Fibroblast of pulmonary artery (primary cell): ENCODE measurements at places on chromosomes 11 and 22.

- DNase-seq = no peak
These were observed 8.2 kb upstream of the LAYN start for GRCh38 chr11:111532365-111532709.

GRCh38 chr11:4881188-4881587 is 512 bp upstream of the OR51T1 start:
- DNase-seq = no peak

DNA sequence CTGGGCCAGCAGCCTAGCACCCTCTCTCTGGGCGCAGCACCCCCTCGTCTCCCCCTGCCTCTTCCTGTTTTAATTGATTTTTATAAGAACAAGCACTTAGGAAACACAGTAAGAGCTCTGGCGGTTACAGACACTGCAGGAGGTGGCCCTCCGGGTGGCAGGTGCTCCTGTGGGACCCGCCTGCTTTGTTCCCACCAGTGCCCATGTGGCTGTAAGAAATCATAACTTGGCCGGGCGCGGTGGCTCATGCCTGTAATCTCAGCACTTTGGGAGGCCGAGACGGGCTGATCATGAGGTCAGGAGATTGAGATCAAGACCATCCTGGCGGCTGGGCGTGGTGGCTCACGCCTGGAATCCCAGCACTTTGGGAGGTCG is 18.4 kb downstream of the TSPAN4 start:
- DNase-seq = no peak

DNA sequence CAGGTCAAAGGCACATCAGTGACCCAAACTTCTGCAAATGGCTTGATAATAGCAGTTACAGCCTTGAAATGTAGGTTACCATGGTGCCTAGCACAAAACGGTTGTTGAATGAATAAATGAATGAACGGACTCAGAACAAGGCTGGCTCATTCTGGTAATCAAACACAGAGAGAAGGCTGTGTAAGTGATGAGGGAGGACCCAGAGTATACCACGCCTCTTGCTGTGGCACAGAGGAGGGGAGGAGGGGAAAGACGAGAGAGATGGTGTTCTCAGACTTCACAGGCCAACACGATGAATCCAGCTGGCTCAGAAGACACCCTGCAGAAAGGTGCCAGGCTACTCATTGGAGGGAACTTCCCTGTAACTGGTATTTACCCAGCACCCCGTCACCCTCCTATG is 38.3 kb downstream of the PC start:
- DNase-seq = no peak

- DNase-seq = peak; percentile 43
These were observed 630 bp downstream of the PIK3IP1 start for GRCh38 chr22:31291481-31292235.

- peak; percentile 0 for DNase-seq
These were observed 21.3 kb downstream of the OR51F1 start for GRCh38 chr11:4748438-4748837.

GRCh38 chr11:74235121-74235520 is 64.0 kb downstream of the PPME1 start:
- no peak for DNase-seq

GRCh38 chr11:101458161-101458560 is 125.6 kb downstream of the TRPC6 start:
- DNase-seq = peak; percentile 11

GRCh38 chr11:59221441-59221840 is 8.7 kb upstream of the MPEG1 start:
- peak; percentile 83 for DNase-seq

- DNase-seq = no peak
These were observed 8.5 kb downstream of the RAB3IL1 start for GRCh38 chr11:61908730-61909316.

- no peak for DNase-seq
These were observed 3.8 kb downstream of the TMPRSS13 start for GRCh38 chr11:117925198-117925925.

DNA sequence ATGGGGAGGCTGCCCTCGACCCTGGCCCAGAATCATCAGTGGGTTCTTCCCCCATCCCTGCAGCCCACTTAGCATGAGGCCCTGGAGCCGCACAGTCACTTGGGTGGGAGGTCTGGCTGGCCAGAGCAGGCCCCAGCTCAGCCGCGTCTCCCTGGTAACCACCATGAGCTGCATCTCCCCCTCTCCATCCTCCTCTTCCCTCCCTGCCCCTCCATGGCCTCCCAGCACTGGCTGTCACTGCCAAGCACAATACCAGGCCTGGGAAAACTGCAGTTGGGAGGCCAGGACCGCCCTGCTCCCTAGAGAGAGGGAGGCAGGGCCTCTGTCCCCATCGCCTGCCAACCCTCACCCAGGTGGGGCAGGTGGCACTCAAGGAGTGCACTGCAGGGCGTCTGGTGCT is 8.0 kb downstream of the CSDC2 start:
- DNase-seq = no peak

GRCh38 chr11:63530021-63530420 is 6.6 kb upstream of the PLAAT4 start:
- DNase-seq = no peak

GRCh38 chr11:89405629-89406028 is 85.5 kb downstream of the NOX4 start:
- peak; percentile 52 for DNase-seq

- DNase-seq = no peak
These were observed 65.1 kb upstream of the RASD2 start for GRCh38 chr22:35475545-35475944.

DNA sequence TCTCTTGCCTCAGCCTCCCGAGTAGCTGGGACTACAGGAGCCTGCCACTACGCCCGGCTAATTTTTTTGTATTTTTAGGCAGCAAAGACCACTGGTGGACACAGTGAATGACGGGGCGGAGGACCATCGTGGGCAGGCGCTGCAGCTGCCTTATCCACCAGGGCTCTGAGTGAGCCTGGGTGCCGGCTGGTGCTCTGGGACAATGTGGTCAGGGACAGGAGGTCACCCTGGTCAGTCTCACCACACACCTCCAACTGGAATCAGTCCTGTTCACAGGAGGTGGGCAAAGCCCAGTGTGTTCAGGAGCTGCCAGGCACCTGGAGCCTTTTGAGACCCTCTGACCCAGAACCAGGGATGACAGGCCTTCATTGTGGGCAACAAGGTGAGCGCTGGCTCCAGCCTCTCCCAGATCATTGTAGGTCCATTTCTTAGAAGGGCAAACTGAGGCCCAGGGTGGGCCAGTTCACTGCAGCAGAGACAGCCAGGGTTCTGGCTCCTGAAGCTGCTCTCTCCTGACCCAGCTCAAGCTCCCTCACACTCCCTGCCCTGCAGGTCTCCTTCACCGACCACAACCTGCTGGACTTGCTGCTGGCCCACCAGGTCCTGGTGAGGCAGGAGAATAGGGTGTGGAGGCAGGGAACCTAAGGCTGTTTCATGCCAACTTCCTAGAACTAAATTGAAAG is 15.7 kb upstream of the CABP2 start:
- no peak for DNase-seq

DNA sequence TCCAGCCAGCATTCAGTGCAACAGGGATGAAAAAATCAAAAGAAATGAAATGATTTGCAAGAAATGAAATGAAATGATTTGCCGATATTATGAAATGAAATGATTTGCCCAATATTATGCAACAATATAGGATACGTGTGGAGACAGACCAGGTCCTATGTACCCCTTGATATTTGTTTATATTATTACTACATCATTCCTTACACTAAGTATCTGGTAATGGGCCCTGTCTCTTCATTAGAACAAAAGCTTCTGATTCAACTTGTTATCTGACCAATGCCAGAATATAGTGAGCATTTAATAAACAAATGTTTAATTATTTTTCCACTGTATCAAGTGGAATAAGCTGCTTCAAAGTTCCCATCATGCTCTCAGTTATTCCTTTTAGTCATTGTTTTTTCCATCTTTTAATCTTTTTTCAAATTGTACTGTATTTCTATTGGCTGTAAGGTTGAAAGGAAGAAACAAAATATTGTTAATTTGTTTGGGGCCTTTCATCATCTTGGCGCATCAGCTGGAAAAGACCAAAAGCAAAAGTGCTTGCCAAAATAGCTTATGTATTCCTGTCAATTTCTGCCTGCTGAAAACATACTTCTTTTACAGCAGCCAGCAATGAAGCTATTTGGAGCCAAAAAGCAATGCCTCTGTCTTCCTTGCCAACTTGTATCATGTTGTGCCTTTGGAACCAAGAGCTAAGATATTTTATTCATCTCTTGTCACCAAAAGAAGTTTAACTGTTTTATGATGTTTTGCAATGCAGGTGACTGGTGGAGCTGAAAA is 2314.9 kb downstream of the LRRC4C start:
- no peak for DNase-seq
